NCI-H2029 treated with DMSO at 0.1 percent for 48 hours (cell line): ENCODE measurements at places on chromosomes 6 and 20.
A peak's percentile ranks its signal among the peaks of the same experiment; 100 is the strongest.

GRCh38 chr6:157790548-157791160 is 32.4 kb upstream of the SNX9 start:
- DNase-seq, result no peak

DNA sequence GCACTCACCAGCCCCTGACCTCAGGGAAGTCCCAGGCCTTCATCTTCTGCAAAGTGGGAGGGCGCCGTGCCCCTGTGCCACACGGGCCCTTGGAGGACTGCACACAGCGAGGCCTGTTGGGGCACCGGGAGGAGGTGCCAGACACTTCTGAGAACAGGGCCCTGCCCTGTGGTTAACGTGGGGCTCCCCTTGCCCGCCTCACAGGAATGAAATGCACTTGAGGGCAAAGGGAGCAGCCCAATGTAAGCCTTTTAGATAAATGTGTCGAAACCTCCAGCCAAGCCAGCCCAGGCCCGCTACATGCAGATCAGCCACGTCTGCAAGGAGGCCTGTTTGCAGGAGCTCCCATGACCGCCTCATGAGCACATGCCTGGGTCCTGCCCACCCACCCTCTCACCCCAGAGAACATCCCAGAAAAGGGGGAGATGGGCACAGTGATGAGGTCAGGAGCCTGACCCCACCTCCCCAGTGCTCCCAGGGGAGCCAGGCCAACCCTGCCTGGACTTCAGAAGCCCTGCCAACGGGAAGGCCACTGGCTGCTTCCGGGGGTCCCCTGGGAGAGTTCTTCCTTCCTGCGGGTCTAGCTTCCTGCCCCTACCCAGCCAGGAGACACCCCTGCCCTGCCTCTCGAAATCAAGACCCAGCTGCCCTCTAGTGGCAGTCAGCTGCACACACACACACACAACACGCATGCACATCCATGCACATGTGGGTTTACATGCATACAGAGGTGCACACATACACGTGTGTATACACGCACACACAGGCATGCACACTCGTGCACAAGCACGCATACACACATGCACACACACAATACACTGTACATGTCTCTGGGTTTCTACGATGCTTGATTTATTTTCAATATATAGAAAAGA is 178.7 kb downstream of the TAF4 start:
- DNase-seq, result no peak

- no peak for DNase-seq
These were observed 339.6 kb downstream of the TPBG start for GRCh38 chr6:82703230-82703629.

GRCh38 chr6:140546640-140547039 is 1172.2 kb upstream of the CITED2 start:
- DNase-seq, result no peak

DNA sequence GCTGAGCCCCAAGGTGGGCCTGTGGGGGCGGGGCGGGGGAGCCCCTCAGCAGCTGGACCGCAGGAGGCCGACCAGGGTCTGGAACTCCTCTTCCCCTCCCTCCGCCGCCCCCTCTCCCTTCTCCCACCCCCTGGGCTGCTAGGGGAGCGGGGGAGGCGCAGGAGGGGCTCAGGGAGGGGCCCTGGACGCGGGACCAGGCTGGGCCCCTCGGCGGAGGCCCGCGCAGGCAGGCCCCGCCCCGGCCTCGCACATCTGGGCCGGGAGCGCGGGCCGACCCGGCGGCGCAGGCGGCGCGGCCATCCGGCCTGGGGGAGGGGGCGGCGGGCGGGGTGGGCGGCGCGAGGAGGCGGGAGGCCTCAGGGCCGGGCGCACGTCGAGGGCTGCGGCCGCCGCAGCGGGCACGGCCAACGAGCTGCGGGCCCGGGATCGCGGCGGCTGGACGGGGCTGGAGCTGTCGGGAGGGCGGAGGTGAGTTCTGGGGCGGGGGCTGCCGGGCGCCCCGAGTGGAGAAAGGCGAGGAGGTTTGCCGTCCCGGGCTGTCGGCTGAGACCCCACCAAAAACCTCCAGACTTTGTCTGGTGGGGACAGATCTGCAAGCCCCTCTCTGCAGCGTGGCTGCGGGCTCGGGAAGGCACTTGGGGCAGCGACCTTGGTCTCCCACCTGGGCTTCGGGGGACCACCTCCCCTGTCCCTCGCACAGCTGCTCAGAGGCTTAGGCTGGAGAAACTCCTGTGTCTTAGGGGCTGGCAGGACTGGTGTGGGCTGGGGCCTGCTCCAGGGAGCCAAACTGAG is at the start of gene HSPA12B:
Gene HSPA12B, plus strand, starts transcription at position 359 of the 792 bp plus-strand sequence. CDS start 5,990 bp downstream, outside the sequence.
- DNase-seq, result no peak

GRCh38 chr20:47669489-47669888 is 115.8 kb downstream of the SULF2 start:
- DNase-seq, result no peak

- peak; percentile 74 for DNase-seq
These were observed at the start of gene SYTL3 for GRCh38 chr6:158649289-158650143. TSS of gene SYTL3 (plus strand) at chr6:158650054. CDS start at chr6:158663269, 13,215 bp downstream.

DNA sequence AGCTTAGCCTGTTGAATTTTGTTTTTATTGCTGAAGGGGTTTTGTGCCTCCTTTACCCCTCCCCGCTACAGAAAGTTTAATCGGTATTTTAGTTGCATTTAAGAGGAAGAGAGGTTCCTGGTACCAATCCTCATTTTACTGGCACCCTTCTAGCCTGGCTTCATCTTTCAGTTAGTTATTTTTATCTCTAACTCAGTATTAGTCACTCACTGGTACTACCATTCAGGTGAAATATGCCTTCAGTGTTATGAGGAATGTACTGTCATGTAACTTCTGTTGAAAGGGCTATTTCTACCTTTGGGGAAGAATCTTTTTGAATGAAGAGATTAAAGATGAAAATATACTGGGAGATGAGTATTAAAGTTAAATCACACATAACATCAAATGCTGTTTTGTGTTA is 211.8 kb downstream of the CDKAL1 start:
- DNase-seq, result peak; percentile 52

- DNase-seq, result peak; percentile 4
These were observed 22.7 kb downstream of the TAF11 start for GRCh38 chr6:34865107-34865506.

DNA sequence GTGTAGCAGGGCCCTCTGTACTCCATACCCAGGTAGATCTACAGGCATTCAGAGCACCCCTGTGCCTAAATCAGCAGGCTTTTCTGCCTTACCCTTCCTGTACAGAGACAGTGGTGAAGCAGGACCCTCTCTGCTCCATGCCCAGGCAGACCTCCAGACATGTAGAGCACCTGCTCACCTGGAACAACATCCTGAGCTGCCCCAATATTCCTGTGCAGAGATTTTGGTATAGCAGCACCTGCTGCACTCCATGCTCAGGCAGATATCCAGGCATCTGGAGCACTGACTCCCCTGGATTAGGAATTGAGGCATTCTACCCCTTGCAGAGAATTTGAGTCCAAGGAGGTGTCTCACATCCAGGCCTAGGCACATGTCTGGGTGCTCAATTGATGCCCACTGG is 12.6 kb upstream of the CST1 start:
- no peak for DNase-seq

DNA sequence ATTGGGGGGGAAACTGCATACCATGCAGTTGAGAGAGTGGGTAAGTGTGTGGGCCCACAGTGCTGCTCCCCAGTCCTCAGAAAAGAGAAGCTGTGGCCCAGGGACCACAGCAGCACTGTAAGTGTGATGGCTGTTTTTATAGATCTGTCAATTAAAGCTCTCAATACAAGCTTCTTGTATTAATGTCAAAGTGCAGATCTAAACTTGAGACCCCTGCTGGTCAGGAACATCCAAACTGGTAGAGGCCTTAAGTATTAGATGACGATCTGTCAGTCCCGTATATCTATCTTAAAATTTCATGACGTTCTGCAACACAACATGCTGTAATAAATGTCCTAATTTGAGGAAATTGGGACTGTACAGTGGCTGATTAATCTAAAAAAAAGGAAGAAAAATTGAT is 74.8 kb downstream of the TULP4 start:
- no peak for DNase-seq

DNA sequence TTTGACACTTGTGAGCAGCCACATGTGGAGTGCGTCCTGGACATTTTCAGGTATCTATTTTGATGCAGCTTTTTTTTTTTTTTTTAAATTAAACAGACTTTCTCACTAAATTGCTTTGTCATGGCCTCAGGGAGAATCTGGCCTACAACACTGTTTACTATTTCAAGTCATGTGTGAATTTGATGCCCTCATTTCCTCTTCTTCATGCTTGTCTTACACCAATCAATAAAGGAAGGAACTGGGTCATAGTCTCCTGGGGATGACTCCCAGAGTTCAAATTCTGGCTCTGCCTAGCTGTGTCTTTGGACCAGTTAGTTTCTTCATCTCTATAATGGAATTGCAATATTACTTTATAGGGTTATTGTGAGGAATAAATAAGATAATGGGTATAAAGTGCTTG is 554.1 kb downstream of the PRKN start:
- no peak for DNase-seq

DNA sequence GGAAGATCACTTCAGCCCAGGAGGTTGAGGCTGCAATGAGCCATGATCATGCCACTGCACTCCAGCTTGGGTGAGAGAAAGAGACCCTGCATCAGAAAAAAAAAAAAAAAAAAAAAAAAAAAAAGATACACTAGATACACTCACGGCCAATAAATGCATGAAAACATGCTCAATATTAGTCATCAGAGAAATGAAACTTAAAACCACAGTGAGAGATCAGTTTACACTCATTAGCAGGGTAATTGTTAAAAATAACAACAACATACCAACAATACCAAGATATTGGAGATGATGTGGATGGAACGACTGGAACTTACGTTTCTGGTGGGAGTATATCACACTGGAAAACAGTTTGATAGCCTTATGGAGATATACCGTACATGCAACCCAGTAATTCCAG is 29.9 kb downstream of the HS3ST5 start:
- no peak for DNase-seq

GRCh38 chr6:37554480-37554819 is 54.8 kb upstream of the CCDC167 start:
- no peak for DNase-seq

DNA sequence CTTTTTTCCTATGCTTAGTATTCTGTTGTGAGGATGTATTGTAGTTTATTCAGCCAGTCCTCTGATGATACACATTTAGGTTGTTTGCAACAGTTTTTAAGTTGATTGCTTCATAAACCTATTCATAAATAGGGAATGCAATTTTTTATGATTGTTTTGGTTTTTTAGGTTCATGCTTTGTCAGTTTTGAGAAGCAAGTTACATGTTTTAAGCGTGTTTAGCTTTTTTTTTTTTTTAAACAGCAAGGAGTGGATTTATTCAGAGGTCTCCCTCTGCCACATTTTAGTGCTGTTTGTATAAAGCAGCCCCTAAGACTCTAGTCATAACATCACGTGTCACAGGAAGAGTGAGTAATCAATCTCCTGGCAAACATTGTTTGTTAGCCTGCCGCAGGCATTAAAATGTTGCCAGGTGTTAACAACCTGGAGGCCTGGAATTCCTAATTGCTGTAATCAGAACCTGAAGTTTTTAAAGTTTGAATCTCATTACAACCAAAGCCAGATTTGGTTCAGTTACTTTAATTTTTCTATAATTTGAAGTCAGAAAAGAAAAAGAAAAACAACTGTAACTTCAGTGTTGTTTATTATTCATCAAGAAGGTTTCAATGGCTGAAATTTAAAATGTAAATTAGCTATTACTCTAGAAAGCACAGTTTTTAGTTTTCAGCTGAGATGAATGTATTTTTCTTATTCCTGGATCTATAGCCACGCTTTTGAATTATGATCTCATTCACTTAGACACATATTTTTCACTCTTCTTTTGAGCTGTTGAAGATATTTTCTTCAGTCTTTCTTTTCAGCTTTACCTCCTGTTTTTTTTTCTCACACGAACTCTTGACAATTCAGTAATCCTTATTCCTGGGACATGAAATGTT is 59.2 kb downstream of the KCNS1 start:
- DNase-seq, result peak; percentile 35

DNA sequence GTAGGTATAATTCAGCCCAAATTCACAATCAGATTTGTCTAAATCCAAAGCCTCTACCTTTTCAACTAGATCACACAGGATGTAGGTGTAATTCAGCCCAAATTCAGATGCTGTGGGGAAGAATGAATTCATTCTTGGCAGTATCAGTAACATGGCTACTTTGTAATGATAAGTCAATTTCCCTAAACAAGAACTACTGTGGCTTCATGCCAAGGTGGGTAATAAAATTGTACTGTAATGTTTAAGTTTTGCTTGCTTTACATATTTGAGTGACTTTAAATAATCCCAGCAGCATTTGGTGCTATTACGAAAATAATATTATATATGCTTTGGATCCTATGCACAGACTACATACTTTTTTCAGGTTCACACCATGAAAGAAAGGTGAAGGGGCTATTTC is 239.1 kb downstream of the HDGFL1 start:
- DNase-seq, result no peak

DNA sequence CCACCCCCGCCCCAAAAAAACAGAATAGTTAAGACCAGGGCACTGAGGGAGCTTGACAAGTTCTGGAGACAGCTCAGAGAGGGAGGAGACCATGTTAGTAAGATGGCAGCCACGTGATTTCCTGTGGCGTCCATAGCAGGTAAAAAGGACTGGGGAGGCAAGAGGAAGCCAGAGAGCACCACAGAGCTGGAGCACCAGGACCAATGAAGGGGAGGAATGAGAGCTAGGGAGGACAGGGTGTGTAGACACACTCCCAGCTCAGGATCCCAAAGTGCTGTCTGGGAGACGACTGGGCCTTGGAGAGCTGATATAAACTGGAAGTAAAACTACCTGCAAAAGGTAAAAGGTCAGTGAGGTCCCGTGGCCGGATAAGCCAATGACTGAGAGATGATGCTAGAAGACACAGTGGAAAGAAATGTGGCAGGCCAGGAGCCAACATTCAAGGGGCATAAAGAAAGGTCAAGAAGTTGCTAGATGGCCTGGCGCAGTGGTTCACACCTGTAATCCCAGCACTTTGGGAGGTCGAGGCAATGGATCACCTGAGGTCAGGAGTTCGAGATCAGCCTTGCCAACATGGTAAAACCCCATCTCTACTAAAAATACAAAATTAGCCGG is 39.0 kb downstream of the SLC23A2 start:
- no peak for DNase-seq

GRCh38 chr6:33316603-33317418 is 733 bp downstream of the ZBTB22 start:
- DNase-seq, result no peak

- no peak for DNase-seq
These were observed 429.6 kb downstream of the BCKDHB start for GRCh38 chr6:80535914-80536565.

GRCh38 chr20:45235995-45236394 is 14.8 kb downstream of the SEMG2 start:
- DNase-seq, result no peak

GRCh38 chr6:158060455-158061360 is 79.0 kb downstream of the SYNJ2 start:
- peak; percentile 81 for DNase-seq

DNA sequence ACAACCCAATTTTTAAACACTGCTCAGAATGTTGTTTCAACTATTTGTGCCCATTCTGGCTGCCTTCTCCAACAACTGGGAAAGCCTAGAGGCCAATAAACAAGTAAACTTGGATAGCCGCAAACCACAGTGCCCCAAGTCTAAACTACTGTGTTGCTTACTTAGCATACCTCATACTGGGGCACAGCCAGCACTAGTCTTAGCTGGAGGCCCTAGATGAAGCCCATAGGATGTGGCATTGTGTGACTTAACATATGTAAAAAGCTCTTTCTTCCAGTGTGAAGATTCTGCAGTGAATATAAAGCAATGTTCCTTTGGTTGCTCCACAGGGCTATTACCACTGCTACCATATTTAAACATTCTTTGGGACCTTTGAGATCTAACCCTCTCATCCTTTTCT is 564.3 kb upstream of the NRSN1 start:
- DNase-seq, result no peak
